CD4-positive, alpha-beta T cell treated with Interleukin-10 for 1 hour (primary cell): ENCODE measurements at places on chromosomes 16 and 17.

DNA sequence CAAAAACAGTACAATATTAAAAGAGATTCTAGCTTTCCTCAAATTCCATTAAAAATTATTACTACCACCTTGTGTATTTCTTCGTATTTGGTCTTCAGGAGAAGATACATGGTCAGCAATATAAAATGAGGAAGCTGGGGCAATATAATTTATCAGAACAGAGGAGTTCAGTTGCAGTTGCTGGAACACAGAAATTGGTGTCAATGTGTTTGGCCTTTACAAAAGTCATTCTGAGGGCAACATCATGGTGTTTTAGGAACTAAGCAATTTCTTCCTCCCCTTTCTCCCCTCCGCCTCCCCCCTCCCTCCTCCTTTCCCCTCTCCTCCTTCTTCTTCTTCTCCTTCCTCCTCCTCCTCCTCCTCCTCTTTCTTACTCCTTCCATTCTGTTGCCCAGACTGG is 102.1 kb downstream of the YPEL2 start:
- DNase-seq = no peak

- DNase-seq = peak; percentile 89
Measured at GRCh38 chr17:7280519-7281073, 922 bp upstream of the SLC2A4 start.

- no peak for DNase-seq
Measured at GRCh38 chr17:41521574-41522261, 3.0 kb upstream of the KRT15 start.

DNA sequence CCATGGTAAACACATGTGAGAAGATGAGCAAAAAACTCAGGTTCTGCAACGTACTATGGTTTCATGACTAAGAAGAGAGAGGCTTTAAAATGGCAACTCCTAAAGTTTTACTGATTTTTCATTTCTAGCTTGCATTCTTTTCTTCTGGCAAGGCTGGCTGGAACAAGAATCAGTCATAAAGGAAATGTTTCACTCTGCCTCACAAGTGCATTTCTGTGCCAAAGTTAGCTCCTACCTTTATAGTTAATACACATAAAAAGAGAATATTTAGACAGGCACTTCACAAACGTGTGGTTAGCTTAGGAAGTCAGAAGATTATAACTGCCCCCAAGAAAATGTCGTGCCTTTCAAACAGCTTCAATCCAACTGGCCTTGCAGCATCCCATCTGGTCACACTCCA is 417.1 kb upstream of the CDH11 start:
- no peak for DNase-seq

GRCh38 chr17:7881276-7882054 is 7.1 kb upstream of the CHD3 start:
- DNase-seq = no peak

- no peak for DNase-seq
Measured at GRCh38 chr16:84826558-84826941, 6.8 kb downstream of the CRISPLD2 start.

GRCh38 chr17:72510351-72511016 is 389.7 kb downstream of the SOX9 start:
- DNase-seq = no peak

- DNase-seq = no peak
Measured at GRCh38 chr17:31051506-31051905, 43.3 kb upstream of the NF1 start.

GRCh38 chr17:7560172-7561027 is 1.3 kb upstream of the SENP3 start:
- DNase-seq = peak; percentile 66

DNA sequence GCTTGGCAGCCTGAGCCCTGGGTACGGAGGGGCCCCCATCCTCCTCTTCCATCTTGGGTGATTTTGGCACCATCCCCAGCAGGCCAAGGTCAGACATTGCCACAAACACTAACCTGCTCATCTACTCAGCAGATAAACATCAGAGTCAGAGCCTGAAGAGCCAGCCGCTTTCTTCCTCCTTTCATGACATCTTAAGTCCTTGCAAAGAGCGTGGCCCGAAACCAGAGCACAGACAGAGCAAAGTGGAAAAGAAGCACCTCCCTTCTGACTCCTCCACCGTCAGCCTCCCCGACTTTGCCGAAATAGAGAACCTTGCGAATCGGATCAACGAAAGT is 60.4 kb upstream of the RPH3AL start:
- peak; percentile 29 for DNase-seq

DNA sequence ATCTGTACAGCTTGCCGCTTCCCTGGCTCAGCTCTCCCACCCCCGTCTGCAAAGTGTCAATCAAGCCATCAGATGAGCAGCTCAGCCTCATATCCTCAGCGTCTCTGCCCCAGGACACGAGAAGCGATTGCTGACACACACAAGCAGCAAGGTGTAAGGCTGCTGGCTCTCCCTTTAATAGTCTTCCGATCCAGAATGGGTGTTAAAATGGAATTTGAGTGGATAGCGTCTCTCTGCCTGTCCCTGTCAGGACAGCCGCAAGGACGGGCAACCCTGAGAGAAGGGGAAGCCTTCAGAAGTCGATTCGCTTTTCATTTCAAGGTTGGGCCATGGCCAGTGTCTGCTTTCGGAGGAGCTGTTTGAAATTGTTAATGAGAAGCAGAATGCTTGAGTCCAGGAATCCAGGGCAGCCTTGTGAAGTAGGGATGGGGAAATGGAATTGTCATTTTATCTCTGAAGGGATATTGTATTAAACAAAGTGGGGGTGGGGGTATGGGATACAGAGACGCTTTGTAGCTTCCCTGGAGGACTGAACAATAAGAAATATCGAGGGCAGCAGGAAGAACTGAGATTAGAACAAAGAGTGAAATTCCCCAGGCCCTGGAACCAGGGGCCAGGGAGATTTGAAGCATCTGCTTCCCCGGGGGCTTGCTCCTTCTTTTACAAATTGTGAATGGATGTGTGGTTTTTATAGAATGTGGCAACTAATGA is 4.7 kb upstream of the PIPOX start:
- DNase-seq = no peak

- no peak for DNase-seq
Measured at GRCh38 chr17:7130621-7131422, 16.2 kb upstream of the ASGR2 start.

DNA sequence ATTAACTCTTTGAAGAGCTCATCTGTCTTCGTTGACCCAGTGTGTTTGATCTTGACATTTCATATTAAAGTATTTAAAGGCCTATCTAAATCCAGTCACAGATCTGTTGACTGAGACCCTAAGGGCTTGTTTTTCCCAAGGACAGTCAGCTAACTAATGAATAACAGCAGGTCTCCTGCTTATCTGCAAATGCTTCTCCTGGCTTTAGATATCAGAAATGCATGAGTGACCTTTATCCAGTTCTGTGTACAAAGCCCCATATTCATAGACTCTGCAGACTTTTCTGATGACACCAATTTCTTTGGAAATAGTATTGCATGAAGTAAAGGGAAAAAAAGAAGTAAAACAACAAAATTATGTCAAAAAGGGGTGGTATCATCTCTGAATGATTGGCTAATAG is 70.3 kb downstream of the YPEL2 start:
- no peak for DNase-seq

GRCh38 chr16:7561908-7562405 is 229.3 kb downstream of the RBFOX1 start:
- DNase-seq = no peak

GRCh38 chr17:68288375-68288774 is 2.6 kb downstream of the SLC16A6 start:
- DNase-seq = no peak

DNA sequence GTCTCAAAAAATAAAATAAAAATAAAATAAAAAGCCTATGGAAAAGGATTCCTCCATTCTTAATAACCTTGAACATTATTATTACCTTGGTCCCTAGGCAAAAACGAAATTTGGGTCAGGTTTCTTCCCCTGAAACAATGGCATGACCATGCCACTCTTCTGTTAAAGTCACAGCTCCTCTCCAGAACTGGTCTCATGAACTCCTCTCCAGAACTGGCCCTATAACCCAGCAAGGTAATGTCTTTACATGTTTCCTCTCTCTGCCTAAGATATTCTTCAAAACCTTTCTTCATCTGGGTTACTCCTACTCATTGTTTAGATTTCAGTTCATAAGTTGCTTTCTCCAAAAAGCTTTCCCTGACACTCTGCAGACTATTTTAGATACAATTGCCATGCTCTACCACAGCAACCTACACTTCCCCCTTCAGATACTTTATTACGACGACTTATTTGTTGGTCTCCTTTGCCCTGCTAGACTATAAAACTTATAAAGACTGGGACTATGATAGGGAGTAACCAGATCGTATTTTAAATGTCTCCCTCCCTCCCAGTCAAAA is 13.5 kb downstream of the TRIM37 start:
- DNase-seq = no peak

DNA sequence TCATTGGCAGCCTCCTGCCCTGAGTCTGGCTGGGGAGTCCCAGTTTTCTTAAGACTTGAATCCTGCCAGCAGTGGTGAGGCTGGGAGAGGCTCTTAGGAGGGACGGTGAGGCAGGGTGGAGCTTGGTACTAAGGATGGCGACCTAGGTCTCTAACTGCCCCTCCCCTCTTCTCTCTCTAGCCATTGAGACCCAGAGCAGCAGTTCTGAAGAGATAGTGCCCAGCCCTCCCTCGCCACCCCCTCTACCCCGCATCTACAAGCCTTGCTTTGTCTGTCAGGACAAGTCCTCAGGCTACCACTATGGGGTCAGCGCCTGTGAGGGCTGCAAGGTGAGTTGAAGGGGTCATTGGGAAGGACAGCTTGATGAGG is 16.4 kb downstream of the GJD3 start:
- no peak for DNase-seq

GRCh38 chr17:30347488-30347887 is 13.6 kb upstream of the TMIGD1 start:
- DNase-seq = no peak

- DNase-seq = no peak
Measured at GRCh38 chr16:51017969-51018368, 133.1 kb downstream of the SALL1 start.

GRCh38 chr16:59878479-59878878 is 1144.4 kb upstream of the GOT2 start:
- no peak for DNase-seq
